Esophagus muscularis mucosa (tissue), 4 donors: ENCODE measurements at places on chromosomes 6 and 20. TPM values are rescaled to one million over a fixed set of nuclear protein-coding genes. Genes with fewer than 3 reads are reported as not detected.

GRCh38 chr6:136226027-136226673 is 24.0 kb downstream of the MTFR2 start:
- no peaks in the 10 kb centered on the region for H3K27me3 ChIP-seq
- peaks cover 22% of the 10 kb centered on the region for H3K4me1 ChIP-seq
- peak overlapping the region; percentile 19 for H3K4me3 ChIP-seq
- no peak overlapping the region for H3K27ac ChIP-seq

DNA sequence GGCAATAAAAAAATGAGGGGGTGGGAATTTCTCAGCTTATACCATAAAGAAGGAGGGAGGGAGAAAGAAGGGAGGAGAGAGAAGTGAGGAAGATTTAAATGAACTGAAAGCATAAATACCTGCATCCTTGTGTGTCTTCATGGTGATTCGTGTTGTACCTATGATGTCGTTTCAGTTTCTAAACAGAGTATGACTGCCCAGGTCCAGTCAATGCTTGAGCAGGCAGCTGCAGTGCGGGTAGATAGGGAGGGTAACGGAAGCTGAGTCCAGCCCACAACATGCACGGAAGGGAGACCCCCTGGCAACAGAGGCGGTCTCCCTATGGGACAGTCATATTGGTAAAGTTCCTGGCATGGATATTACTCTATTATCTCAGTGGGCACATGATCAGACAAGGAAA is 184.5 kb downstream of the KIF16B start:
- H3K4me1 ChIP-seq = no peaks in the 10 kb centered on the region

GRCh38 chr20:56343861-56344381 is 14.9 kb upstream of the FAM210B start:
- H3K4me1 ChIP-seq = peaks cover 6% of the 10 kb centered on the region
- no peak overlapping the region for H3K27ac ChIP-seq
- H3K4me3 ChIP-seq = no peak overlapping the region
- no peak for DNase-seq
- no peaks in the 10 kb centered on the region for H3K27me3 ChIP-seq

SLC17A3 gene
- total RNA-seq = not detected

- H3K4me1 ChIP-seq = no peaks in the 10 kb centered on the region
- no peak for DNase-seq
- H3K36me3 ChIP-seq = no peaks in the 10 kb centered on the region
- no peaks in the 10 kb centered on the region for H3K27me3 ChIP-seq
Measured at GRCh38 chr6:74657931-74658330, 547.9 kb downstream of the COL12A1 start.

FRMD1 gene
- total RNA-seq = not detected

CD40 gene
- total RNA-seq = 15.6 TPM

DNA sequence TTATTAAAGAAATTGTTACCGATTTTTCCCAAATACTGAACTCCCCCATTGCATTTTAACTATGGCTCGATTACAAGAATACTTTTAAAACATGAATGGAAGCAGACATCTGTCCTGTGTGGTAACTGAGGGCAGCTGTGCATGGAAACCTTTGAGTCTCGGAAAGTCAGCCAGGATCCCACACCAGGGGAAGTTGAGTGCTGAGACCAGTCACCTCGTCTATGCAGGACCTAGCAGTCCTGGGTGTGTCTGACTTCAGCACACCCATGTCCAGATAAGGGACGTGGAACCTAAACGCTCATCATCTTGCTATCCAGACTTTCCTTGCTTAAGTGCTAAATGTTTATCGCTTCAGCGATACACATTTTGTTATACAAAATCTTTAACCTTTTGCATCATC is 6.1 kb downstream of the RIN2 start:
- no peak overlapping the region for H3K4me3 ChIP-seq
- peaks cover 38% of the 10 kb centered on the region for H3K4me1 ChIP-seq
- no peaks in the 10 kb centered on the region for H3K27me3 ChIP-seq
- no peak for DNase-seq

DNA sequence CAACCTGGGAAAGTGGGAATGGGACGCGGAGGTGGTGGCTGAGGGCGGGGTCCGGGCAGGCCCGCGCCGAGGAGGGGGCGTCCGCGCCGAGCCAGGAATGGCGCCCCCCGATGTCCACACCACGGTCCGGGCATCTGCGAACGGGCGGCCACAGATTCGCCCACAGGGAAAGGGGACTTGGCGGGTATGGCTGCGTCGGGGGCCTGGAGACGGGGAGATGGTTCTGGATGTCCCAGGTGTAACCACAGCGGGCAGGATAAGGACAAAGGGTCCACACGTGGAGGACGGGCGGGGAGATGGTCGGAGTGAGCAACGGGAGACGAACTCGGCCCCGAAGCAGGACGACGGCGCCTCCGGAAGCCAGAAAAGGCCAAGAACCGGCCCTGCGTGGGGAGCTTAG is 124.6 kb downstream of the WDR27 start:
- H3K4me3 ChIP-seq = peak overlapping the region; percentile 7
- H3K4me1 ChIP-seq = no peaks in the 10 kb centered on the region
- no peaks in the 10 kb centered on the region for H3K27me3 ChIP-seq
- no peak for DNase-seq

AK9 gene
- 10.4 TPM for total RNA-seq

GRCh38 chr6:1873781-1874180 is 264.1 kb downstream of the FOXC1 start:
- H3K4me1 ChIP-seq = no peaks in the 10 kb centered on the region
- no peaks in the 10 kb centered on the region for H3K36me3 ChIP-seq
- no peak overlapping the region for H3K27ac ChIP-seq
- no peaks in the 10 kb centered on the region for H3K27me3 ChIP-seq

PRPF6 gene
- total RNA-seq = 46.1 TPM

DNA sequence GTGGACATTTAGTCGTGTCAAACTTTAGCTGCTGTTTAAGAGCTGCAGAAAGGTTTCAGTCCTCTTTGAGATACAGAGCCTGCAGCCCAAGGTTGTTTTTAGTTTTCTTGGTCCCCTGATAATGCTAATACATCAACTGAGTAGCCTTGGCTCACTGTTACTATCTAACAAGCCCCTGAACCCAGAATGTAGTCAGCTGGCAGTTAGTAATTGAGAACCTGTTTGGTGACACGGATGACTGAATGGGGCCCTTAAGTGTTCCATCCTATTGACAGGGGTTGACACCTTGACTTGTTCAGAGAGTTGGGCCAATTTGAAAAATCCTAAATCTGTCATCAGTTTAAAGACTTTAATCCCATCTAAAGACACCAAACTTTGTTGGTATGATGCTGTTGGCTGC is 2.8 kb downstream of the RTN4IP1 start:
- no peaks in the 10 kb centered on the region for H3K36me3 ChIP-seq
- no peaks in the 10 kb centered on the region for H3K27me3 ChIP-seq
- H3K4me1 ChIP-seq = peaks cover 22% of the 10 kb centered on the region
- H3K4me3 ChIP-seq = no peak overlapping the region
- no peak overlapping the region for H3K27ac ChIP-seq
- no peak for DNase-seq

- H3K4me1 ChIP-seq = peaks cover 11% of the 10 kb centered on the region
- DNase-seq = no peak
- no peak overlapping the region for H3K27ac ChIP-seq
- H3K4me3 ChIP-seq = no peak overlapping the region
Measured at GRCh38 chr6:155022721-155023120, 27.6 kb downstream of the TIAM2 start.

DNA sequence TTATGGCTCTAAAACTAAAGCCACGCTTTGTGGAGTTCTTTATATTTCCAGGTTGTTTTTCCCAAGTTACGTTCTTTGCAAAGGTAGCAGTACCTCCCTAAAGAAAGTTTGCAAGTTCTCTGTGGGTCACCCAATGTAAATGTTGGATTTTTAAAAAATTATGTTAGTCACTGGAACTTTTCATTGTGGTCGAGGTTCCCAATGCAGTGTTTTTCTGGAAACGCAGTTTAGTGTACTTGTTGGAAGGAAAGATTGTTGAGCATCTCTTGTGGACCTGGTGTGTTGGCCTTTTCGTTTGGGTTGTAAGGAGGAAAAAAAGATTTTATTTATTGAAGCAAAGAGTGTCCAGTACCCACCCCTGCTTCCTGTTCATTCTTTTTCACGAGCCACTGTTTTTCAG is 1.4 kb downstream of the TOP1 start:
- peak overlapping the region; percentile 100 for H3K27ac ChIP-seq
- no peaks in the 10 kb centered on the region for H3K27me3 ChIP-seq
- no peak for DNase-seq
